NCI-H460 (cell line): ENCODE measurements at places on chromosomes 16 and 17. TPM values are rescaled to one million over a fixed set of nuclear protein-coding genes. Genes with fewer than 3 reads are reported as not detected.
A peak's percentile ranks its signal among the peaks of the same experiment; 100 is the strongest.

- DNase-seq, result peak; percentile 63
These were observed at the start of gene PGS1 for GRCh38 chr17:78378225-78379130. Gene PGS1 (plus strand): TSS chr17:78378649. CDS start chr17:78378666, 17 bp downstream.

- no peak for DNase-seq
These were observed 200.7 kb downstream of the CCDC182 start for GRCh38 chr17:57544401-57544800.

GRCh38 chr17:10754109-10754508, 24.3 kb upstream of the TMEM220 start:
- DNase-seq, result peak; percentile 26

- DNase-seq, result no peak
These were observed 17.3 kb downstream of the BAHCC1 start for GRCh38 chr17:81412490-81413093.

Gene TSPAN10
- 0.42 and 0.49 TPM in 2 replicates for total RNA-seq

Gene SPN
- total RNA-seq, result not detected in 2 replicates

DNA sequence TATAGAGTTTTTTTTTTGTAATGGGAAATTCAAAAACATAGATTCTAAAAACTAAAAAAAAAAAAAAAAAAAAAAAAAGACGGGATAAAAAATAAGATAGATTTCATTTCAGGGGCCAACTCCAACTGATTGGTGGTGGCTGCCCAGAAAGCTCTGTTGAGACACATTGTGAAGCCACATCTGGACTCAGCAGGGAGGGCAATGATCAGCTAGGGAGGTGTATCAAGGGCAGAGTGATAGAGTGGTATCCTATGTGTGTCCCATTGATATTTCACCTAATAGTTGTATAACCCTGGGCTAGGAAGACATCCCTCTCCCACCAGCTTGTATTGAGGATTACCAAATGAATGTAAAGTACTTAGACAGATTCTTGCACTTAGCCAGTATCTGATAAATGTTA, 6.7 kb upstream of the CMTR2 start:
- DNase-seq, result no peak

DNA sequence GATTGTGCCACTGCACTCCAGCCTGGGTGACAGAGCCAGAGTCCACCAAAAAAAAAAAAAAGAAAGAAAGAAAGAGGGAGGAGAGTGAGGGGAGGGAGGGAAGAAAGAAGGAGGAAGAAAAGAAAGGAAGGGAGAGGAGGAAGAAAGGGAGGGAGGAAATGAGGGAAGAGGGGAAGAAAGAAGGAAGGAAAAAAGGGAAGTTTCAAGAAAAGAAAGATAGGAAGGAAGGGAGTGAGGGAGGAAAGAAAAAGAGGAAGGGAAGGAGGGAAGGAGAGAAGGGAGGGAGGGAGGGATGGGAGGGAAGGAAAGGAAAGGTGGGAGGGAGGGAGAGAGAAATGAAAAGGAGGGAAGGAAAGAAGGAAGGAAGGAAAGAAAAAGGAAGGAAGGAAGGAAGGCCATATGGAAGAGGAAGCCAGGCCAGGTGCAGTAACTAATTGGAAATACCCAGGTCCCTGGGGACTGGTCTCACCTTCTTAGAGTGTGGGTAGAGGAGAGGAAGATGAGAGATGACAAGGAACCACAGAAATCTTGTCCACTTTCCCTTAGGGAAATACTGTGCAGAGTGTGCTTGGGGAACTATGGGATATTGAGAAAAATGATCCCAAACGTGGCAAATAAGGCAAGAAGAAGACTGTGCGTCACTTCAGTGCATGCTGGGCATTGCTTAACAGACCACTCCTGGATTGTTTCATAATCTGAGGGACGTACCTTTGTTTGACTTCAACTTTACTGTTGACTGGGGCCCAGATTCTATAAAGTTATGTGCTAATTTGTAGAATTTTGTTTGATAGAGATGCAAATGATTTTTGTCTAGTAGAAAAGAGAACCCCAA, 15.1 kb upstream of the CSNK2A2 start:
- no peak for DNase-seq

DNA sequence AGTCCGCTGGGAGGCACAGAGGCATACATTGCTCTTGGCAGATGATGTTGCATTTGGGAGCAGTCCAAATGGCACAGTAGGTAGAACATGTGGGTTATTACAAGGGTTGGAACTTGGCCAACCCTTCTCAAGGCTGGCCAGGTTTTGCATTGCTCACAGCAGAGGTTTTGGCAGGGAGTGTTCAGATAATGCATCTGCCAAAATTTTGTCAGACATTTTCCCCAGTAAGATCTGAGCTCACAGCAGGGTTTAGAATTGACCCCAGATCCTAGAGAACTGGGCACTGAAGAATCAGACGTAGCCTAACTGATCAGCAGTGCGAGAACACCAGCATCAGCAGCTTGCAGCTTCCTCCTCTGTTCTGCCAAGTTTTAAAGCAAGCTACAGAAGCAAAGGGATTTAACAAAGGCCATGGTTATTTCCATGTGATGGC, 468.8 kb upstream of the KIF2B start:
- DNase-seq, result no peak

DNA sequence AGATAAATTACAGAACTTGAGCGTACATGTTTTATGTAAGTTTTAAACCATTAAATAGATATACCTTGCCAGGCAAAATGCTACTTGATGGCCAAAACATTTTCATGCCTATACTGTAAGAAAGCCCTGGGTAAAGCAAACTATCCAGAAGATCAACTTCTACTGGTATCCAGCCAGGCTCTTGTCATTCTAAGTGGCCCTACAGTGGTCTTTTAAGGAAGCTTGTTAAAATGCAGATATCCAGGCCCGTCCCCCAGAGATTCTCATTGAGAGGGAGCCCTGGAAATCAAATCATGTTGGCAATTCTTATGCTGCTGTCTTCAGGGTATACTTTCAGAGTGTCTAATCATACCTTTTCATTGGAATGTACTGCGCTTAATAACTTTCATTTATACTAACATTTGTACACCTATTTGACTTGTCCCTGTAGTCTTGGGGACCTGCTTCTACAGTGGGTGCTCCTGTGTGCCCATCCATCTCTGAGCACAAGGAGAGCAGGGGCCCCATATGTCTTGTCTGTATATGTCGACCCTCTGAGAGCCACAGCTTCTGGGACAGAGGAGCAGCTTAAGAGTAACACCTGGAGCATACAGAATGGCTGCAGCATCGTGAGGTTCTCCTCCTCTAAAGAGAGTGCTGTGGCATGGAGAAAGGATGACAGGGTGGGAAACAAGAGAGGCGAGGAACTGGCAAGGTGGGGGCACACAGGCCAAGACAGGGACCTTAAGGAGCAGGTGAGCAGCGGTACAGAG, 43.6 kb upstream of the ANKFY1 start:
- DNase-seq, result no peak

GRCh38 chr17:42017866-42018200, 594 bp upstream of the DNAJC7 start:
- DNase-seq, result no peak

DNA sequence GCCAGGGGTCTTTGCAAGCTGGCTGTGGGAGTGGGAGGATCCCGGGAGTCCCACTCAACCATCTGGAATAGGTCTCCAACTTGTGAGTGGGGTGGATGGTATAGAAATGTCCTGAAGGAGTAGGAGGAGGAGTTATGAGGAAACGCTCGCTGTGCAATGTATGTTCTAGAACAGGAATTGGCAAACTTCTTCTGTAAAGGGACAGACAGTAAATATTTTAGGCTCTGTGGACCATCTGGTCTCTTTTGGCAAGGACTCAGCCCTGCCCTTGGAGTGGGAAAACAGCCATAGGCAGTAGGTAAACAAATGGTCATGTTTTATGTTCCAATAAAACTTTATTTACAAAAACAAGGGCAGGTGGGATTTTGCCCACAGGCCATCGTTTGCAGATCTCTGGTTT, 149.2 kb downstream of the NPIPB5 start:
- DNase-seq, result no peak

- no peak for DNase-seq
These were observed 25.2 kb upstream of the GPRC5B start for GRCh38 chr16:19909750-19910322.

- peak; percentile 57 for DNase-seq
These were observed 7.6 kb downstream of the MRM1 start for GRCh38 chr17:36608794-36609497.

DNA sequence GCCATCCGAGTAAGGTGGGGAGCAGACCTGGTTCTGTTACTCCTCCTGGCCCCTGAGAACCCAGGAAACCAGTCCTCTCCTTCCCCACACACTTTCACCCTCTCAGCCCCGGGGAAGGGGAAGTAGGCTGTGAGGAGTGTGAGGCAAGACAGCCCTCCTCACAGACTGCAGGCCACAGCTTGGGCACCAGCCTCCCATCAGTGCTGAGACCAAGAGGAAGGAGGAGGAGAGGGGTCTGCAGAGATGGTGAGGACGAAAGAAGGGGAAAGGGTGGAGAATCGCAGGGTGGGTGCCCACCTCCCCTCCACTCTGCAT, 7.0 kb downstream of the G6PC3 start:
- DNase-seq, result no peak

DNA sequence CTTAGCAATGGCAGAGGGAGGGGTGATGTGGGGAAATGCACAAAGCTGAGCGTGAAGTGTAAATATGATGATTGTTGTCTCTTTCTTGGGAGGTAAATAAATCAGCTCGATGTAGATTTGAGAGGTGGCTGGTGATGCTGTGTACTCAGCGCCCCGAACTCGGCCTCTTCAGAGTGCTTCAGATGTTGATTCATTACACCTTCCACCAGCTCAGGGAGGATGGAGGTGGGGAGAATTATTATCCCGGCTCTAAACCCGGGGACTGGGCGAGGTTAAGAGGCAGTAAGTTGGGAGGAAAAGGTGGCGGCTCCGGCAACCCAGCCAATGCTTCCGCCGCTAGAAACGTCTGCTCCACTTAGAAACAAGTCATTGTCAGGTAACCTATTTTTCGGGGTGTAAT, 86.5 kb downstream of the RPA1 start:
- DNase-seq, result no peak

Gene PRAC2
- total RNA-seq, result not detected in 2 replicates

Gene ALOXE3
- total RNA-seq, result 0.06 TPM in 1 of 2 replicates, not detected in the other

Gene ZP2
- total RNA-seq, result not detected in 2 replicates

- DNase-seq, result no peak
These were observed 45.5 kb upstream of the CDH3 start for GRCh38 chr16:68599586-68599985.
